ENCODE measurements at places on chromosomes 4 and X.

GRCh38 chr4:31328932-31329331, 608.8 kb downstream of the PCDH7 start:
- no peak for DNase-seq

DNA sequence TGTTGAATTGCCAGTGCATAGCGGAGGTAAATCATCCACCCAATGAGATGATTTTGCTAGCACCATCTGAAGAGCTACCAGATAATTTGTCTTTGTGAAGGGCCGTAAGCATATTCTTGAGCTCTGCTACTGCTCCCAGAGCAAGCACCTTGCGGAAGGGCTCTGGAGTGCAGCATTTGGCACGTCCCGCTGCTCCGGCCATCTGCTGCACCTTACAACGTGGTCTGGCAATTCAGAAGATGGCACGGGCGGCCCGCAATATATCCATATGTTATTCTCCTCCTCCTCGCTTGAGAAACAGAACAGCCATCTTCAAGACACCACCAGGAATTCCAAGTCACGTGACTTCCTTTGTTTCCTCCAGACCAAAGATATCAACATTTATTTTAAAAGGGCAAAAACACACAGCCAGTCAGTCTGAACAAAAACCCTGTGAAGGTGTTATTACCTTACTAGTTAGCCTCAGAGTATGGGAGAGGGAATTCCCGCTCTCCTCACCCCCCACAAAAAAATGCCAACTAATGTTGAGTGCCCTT, 1095.7 kb upstream of the TENM3 start:
- DNase-seq = no peak

DNA sequence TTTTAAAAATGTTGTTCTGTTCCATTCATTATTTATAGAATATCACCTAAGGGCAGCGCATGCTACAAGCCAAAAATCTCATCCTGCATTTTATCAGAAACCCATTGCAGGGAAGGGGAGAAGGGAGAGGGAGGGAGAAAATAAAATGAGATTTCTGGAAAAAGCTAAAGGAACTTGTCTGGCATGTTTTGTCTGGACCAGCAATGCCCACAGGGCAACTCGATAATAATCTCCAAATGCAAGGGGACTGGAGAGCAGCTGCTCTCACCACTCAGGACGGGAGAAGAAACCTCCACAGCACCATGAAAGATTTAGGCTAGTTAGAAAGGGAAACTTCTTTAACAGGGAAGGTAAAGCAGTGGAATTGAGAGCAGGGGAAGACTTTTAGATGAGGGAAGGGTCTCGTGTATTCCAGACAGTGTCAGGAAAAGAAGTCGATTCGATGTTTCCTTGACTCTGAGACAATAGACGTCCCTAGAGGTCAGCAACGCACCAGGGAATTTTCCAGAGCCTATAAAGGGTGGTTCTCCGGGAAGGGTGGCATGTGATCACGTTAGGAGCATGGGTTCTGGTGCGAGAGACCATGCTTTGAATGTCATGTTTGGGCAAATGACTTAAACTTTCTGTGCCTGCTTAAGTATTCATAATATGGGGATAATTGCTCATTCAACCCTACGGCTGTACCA, 132.2 kb upstream of the NDP start:
- DNase-seq = no peak

DNA sequence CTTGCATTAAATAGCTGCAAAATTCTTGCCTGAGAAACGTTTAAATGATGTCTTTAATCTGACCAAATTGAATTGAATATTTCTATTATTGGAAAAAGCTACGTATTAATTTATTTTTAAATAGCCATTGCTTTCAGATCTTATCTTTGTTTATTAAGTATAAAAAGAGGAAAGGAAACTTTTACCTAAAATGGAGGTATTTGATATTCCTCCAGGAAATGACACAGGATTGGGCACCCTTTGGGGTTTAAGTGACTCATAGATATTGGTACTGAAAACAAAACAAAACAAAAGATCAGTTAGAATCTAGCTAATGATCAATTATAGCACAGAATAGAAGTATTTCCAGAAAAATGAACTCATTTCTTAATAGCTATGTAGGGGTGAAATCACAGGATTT, 34.1 kb downstream of the PLS3 start:
- DNase-seq = no peak

GRCh38 chr4:83281307-83281706, 3.3 kb downstream of the COQ2 start:
- no peak for DNase-seq

DNA sequence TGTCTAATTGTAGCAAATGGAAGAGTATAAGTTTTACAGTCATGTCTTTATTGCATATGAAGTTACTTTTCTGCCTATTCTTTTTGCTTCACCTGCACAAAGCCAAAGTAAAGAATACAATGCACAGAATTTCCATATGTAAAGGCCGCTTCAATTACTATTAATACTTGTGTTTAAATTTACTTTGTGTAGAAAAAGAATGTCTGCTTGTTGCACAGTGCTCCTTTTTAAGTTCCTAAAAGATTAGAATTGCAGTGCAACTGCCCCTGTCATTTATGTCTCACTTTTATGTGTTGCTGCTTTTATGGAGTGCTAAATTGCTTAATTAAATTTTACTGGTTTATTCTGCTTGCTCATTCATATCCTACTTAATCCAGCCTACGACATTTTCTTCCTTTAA, 830.5 kb downstream of the PDHA2 start:
- no peak for DNase-seq

GRCh38 chrX:24023972-24024669, 2.9 kb downstream of the KLHL15 start:
- DNase-seq = no peak
